Astrocyte of the spinal cord (primary cell): ENCODE measurements at places on chromosomes 5 and 9.

- peak; percentile 46 for DNase-seq
Observed at GRCh38 chr5:68290260-68290674, 74.7 kb downstream of the PIK3R1 start.

DNA sequence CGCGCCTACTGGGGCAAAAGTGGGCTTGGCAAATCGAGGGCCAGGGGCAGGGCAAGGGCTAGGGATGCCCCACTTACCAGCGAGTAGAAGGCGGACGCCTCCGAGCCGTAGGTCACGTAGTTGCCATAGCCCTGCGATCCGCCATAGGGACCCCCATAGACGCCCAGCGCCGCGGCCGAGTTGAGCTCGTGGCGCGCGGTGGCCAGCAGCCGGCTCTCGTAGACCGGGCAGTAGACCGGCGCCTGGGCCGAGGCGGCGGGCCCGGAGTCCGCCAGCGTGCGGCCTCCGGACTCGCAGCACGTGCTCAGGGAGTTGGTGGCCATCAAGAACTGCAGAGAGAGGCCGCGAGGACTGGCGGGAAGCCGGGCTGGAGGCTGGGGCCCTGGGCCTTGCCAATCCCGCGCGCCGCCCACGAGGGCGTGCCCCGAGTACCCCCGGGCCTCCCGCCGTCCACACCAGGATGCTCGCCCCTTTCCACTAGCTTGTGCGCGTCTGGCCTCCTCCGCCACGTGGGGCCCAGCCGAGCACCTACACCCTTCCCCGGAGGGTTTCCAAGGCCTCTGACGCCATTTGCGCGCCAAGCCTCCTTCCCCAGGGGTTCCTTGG lies 891 bp downstream of the IRX4 start:
- no peak for DNase-seq

DNA sequence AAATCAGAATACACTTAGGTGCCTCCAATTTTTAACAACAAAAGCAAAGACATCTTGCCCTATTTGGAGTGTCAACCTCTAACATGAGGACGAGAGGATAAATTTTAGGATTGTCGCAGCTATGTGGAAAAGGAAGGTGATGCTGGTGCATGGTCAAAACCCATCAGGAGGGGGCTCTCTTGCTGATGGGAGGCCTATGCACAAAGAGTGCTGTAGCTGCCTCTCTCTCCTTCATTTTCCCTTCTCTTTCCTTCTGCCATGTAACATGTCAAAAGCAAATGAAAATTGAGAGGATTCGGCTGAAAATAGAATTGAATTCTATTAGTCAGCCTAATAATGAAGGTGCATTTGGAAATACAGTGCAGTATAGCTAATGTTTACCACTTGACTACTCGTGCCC lies 578.7 kb upstream of the ZNF462 start:
- no peak for DNase-seq

DNA sequence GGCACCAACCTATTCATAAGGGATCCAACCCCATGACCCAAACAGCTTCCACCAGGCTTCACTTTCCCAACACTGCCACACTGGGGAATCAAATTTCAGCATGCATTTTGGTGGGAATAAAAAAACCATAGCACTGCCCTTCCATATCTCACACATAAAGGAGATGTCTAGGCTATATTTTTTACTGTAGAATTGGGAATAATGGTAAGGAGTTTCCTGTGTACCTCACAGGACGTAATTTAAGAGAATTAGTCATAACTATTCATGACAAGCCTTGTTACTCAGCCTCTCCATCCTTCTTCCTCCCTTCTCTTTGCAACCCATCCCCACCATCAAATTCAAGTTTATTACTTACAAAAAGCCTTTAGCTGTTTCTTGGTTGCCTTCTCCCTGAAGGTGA lies 352.1 kb downstream of the MLLT3 start:
- DNase-seq, result no peak

GRCh38 chr5:131776450-131776849 lies 20.4 kb downstream of the FNIP1 start:
- no peak for DNase-seq

- no peak for DNase-seq
Observed at GRCh38 chr5:151357097-151357496, 9.7 kb upstream of the SLC36A2 start.

- DNase-seq, result no peak
Observed at GRCh38 chr9:113373256-113373655, 3.5 kb downstream of the HDHD3 start.

GRCh38 chr5:74034733-74035132 lies 408.7 kb downstream of the ARHGEF28 start:
- peak; percentile 73 for DNase-seq

DNA sequence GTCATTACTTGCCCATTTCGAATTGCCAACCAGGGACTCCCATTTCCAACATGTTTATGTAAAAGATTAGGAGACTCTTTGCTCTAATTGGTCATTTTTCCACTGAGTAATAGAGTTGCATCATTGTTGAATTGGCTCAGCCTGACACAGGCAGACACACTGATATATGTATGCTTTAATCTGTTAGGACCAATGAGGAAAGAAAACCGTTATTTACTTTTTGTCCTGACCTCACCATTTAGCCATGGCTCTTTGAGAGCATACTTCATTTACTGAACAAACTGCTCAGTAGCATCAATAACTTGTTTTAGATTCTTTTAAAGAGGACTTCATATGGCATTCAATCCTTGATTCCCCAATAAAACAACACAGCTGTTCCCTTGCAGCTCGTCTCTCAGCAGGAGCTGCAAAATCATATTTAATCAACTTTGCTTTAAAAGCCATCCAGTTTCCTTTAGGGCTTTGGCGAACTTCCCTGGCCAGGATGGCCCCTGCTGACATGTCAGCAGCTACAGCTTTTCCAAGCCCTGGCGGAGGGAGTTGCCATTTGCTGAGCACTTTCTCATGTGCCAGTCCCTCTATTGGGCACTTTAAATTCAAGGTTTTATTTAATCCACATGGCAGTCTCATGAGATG lies 251.5 kb upstream of the TNC start:
- peak; percentile 94 for DNase-seq
